ENCODE measurements at places on chromosomes 6 and 20.

DNA sequence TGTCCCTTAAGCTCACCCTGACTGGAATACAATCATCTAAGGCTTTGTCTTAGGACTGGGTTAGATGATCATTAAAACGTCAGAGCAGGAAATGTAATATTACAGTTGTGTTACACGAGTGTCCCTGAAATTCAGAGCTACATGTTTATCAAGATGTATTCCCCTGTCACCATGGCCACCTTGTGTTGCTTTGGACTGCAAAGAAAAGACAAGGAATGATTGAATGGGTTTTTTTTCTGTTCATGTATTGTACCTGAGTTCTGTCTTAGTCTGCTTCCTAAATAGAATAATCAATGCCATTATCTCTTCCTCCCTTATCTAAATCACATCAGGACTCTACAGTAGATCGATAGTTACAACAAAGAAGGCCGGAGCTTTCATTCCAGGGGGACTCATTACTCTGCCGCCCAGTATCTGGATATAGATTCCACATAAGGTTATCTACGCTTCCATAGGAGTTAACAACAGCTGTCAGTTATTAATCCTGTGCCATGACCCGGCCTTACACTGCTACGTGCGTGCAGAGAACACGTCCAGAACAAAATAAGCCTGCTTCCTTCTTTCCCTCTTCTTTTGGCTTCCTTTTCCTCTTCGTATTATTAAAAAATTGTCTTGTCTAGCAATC, 274.1 kb upstream of the SASH1 start:
- no peak for DNase-seq

DNA sequence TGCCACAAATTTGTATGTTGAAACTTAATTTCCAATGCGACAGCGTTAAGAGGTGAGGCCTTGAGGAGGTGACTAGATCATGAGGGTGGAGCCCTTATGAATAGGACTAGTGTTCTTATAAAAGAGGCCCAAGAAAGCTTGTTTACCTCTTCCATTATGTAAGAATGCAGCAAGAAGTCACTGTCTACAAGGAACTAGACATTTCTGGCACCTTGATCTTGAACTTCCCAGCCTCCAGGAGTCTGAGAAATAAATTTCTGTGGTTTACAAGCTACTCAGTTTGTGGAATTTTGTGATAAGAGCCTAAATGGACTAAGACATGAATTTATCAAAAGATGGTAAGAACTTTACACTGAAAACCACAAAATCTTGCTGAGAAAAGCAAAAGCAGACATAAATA, 173.6 kb upstream of the SGK1 start:
- DNase-seq = no peak

GRCh38 chr20:48196486-48196885, 411.2 kb upstream of the SULF2 start:
- DNase-seq = no peak

GRCh38 chr20:46900826-46901225, 6.2 kb downstream of the EYA2 start:
- no peak for DNase-seq

DNA sequence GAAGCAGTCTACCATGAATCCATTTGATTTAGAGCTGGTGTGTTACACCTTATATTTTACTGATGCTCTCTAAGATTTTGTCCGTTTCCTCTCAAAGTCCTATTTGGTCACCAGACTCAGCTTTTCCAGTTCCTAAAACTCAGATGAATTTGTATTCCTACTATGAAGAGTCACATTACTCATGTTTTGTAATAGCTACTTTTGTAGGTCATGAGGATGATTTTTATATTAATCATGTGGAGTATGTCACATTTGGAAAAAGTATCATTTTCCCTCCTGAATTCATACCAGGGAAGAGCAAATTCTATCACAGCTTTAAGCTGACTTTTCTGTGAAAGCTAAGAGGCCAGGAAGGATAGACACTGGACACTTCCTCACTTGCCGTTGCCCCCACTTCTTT, 140.6 kb upstream of the SCGN start:
- DNase-seq = no peak

DNA sequence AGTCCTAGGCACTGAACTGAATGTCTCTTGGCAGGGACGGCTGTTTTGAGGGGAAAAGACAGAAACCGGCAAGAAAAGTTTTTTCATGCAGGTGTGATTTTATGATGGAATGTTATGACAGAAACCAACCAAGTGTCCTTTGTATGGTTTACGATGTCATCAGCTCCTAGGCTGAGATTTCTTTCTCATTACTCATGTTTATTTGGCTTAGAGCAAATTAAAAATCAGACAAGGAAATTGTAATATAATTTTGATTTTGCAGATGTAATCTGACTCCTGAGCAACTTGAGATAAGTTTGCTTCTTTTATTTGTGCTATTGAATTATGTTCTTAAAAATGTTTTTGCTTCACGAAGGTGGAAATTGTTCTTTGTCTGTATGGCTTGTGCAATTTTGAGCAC, 58.8 kb upstream of the MAP3K7 start:
- DNase-seq = no peak

GRCh38 chr6:34044945-34045595, 100.8 kb downstream of the GRM4 start:
- no peak for DNase-seq

- no peak for DNase-seq
These were observed 555.4 kb upstream of the AGPAT4 start for GRCh38 chr6:161829291-161829729.

GRCh38 chr6:142913511-142914047, 31.4 kb downstream of the HIVEP2 start:
- DNase-seq = no peak

- no peak for DNase-seq
These were observed 1.9 kb downstream of the POU3F2 start for GRCh38 chr6:98836025-98836961.

- no peak for DNase-seq
These were observed 24.7 kb upstream of the ASXL1 start for GRCh38 chr20:32333181-32333987.

DNA sequence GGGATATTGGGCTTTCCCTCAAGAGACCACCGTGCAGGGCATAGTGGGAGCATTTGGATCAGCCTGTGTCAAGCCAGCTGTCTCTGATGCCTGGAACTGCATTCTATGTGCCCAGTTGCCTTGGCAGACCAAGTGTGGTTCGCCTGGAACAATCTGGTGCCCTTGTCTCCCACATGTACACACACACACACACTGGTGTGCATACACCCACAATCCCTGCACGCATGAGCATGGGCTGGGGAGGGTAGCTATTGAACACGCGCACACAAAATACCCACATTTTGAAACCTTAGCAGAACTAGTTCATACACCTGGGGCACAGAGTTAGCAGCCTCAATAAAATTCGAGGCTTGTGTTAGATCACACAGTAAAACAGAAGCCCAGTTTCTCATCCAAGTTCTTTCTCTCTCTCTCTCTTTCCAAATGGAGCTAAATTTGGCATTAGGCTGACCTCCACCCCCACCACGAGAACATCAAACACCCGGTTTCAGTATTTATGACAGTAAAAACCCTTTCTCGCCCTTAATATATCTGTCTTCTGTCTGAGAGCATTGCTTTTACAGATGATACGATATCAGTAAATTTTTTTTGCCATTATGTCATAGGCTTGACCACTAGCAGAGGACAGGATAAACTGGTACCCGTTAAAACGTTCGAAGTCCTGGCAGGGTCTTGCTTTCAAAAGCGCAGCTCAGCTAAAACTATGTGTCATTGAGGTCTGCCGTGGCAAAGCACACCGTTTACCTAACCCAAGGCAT, 18.2 kb upstream of the NFATC2 start:
- DNase-seq = no peak

- DNase-seq = no peak
These were observed 19.6 kb upstream of the CCR6 start for GRCh38 chr6:167103041-167103891.

DNA sequence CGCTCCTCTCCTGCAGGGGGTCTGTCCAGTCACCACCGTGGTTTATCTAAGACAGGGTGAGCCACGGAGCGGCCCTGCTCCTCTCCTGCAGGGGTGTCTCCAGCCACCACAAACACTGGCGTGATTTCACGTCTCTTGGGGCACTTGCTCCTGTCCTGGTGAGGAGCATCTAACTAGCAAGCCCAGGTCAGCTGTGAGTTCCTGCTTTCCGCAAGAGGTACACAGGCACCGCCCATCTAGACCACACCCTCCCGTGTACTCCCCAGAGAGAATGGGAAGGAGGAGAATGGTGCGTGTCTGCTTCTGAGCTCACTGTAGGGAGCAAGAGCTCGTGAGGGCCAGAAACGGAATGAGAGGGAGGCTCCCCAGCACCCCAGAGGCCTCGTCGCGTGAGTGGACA, 40.7 kb downstream of the DACT2 start:
- no peak for DNase-seq

GRCh38 chr20:16569246-16570153, 3.7 kb downstream of the KIF16B start:
- no peak for DNase-seq

GRCh38 chr6:137417396-137417795, 76.8 kb downstream of the OLIG3 start:
- DNase-seq = no peak

Measured in anterior cingulate cortex (tissue), 58 donors.